ENCODE measurements at places on chromosomes 7 and 10.

DNA sequence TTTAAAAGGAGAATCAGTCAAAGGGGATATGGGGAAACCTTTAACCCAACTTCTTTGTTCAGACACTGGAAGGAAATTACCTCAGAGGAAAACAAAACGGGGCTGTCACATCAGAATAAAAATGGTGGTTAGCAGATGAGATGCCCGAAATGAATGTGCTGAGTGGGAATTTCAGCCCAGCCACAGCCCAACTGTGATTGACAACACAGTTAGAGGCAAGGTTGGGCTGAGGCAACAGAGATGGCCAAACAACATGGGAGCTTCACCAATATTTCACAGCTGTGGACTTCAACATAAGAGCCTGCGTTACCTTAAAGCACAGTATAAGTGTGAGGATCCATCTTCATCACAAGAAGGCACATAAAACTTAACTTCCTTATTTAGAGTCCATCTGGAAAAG is 133.5 kb upstream of the PTPRZ1 start:
- no peak for DNase-seq

- DNase-seq = no peak
Measured at GRCh38 chr10:35911233-35911632, 269.1 kb upstream of the FZD8 start.

GRCh38 chr10:88707429-88708155 is 1.5 kb downstream of the LIPK start:
- DNase-seq = no peak

GRCh38 chr7:49150486-49150885 is 226.1 kb downstream of the CDC14C start:
- no peak for DNase-seq

GRCh38 chr10:80600256-80600655 is 62.6 kb downstream of the SH2D4B start:
- DNase-seq = no peak

- no peak for DNase-seq
Measured at GRCh38 chr10:13631594-13631993, 44.8 kb downstream of the PRPF18 start.

DNA sequence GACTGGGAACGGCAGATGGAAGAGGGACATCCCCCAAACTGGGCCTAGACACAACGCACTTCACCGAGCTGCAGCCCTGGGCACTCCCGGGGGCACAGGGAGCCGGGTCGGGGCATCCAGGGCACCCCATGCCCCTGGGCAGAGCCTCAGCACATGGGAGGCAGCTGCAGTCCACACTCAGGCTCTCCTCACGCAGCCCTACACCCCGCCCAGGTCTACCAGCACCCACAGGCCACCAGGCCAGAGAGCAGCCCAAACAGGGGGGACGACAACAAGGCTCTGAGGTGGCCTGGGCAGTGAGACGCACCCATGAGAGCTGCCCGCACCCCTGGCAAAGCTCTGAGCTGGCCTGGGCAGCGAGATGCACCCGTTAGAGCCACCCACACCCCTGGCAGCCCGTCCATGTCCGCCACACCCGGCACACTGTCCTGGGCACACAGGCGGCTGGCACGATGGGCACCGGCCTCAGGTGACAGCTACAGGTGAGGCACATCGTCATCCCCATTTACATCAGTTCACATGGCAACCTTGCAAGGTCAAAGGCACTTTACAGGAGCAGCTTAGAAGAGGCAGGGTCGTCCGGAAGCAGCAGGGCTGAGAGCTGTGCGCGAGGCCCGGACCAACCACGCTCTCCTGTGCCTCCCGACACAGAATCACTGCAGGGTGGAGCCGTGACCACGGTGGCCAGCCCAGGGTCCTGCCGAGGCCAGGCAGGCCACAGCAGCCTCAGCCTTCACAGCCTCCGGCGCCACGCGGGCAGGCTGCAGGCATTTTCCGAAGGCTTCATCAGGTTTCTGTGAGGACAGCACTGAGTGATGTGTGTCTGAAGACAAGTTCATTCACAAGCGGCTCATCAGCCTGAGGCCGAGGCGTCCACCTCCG is 228.6 kb downstream of the MAD1L1 start:
- DNase-seq = no peak

GRCh38 chr10:128149267-128150014 is 23.2 kb upstream of the MKI67 start:
- no peak for DNase-seq
